ENCODE measurements at places on chromosomes 3 and 15.

GRCh38 chr3:128548021-128548420 is 55.0 kb upstream of the GATA2 start:
- no peak for DNase-seq

DNA sequence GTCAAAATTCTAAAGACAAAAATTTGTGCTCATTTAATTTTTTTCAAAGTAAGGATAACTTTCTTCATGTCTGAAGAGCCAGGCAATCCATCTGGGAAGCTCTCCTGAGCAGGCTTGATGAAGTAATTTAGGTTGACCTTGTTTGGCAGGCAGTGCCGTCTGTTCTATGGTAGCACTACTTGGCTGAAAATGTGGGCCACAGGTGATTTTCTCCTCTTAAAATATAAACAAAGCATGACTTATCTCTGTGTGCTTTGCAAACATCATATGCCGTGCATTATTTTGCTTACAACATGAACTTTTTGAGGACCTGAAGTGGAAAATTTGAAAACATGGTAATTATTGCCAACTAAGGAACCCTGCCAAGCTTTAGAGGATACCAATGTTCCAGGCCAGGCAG is 143.2 kb downstream of the RAP2B start:
- DNase-seq, result no peak

DNA sequence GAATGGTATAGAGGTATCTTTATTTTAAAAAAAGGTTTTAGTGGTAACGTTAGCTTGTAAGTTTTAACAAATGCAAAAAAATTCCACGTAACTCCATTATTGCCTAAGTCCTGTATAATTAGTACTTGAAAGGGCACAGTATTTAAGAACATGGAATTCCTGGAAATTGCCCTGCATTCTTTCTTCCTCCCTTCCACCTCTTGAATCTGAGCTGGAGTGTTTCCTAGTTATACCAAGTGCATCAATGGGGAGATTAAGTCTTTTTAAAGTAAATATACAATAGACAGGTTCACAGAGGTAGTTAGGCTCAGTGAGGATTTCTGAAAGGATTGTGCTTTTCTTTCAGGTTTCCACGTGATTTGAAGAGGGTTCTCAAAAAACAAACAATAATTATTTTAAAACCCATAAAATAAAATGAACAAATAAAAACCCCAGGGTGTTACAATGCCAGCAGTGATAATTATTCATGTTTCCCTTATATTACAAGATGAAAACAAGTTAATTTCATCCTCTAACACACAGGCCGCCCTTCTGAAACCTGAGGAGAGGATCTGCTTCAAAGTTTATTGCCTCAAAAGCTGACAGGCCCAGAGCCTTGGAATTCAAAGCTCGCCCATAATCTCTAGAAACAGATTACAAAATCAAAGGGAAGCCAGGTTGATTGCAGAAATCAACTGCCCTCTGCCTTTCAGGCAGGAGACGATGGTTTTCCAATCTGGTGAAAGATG is 128.8 kb upstream of the LMOD3 start:
- DNase-seq, result no peak

DNA sequence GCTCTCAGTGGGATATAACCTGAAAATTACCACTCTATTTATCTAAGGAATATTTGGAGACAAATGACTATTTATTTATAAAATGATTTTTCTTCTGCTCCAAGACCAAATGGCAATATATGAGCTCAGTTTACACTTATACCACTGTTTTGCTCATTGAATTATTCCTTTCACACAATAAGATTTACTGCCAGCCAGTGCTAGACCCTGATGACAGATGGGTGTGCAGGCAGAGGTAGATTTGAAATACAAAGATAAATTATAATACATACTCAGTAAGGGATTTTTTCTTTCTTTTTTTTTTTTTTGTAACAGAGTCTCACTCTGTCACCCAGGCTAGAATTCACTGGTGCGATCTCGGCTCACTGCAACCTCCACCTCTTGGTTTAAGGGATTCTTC is 980.3 kb downstream of the EPHA3 start:
- no peak for DNase-seq

DNA sequence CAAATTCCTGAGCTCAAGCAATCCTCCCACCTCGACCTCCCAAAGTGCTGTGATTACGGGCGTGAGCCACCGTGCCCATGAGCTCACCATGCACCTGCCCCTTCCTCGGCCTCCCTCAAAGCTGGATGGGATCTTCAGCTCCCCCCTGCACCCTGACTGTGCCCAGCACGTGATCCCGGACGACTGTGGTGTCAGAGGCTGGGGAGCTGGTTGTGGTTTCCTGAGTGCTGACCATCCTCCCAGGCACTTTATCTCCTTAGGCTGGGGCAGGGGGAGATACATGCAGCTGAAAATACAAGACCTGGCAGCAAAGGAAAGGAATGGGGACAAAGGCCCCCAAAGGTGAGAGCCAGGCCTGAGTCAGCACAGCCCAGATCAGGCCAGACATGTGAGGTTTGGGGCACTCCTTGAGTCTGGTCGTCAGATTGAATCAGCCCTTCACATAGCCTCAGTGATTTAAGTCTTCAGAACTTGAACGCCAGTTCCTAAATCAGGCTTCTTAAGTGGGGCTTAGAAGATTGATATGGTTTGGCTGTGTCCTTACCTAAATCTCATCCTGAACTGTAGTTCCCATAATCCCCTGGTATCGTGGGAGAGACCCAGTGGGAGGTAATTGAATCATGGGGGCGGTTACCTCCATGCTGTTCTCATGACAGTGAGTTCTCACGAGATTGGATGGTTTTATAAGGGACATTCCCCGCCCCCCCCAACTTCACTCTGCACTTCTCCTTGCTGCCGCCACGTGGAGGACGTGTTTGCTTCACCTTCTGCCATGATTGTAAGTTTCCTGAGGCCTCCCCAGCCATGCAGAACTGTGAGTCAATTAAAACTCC is 35.8 kb downstream of the PRKCD start:
- no peak for DNase-seq

GRCh38 chr3:119973018-119973646 is 121.1 kb downstream of the GSK3B start:
- no peak for DNase-seq

- no peak for DNase-seq
Observed at GRCh38 chr15:49693498-49693897, 72.7 kb downstream of the DTWD1 start.

DNA sequence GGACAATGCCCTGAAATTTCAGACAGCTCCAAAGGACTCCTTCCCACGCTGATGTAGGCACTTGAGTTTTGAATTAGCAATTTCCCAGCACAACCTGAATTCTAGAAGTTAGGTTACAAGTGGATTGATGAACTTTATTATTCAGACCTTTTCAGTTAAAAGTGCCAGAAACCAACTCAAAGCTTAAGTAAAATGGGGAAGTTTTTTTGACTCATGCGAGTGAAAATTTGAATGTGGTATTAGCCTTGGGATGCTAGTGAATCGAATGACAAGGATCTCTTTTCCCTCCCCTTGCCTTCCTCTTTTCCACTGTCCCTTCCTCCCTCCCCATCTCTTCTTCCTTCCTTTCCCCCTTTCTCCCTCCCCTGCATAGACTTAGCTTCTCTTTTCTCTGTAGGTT is 295.1 kb upstream of the PROK2 start:
- DNase-seq, result no peak

DNA sequence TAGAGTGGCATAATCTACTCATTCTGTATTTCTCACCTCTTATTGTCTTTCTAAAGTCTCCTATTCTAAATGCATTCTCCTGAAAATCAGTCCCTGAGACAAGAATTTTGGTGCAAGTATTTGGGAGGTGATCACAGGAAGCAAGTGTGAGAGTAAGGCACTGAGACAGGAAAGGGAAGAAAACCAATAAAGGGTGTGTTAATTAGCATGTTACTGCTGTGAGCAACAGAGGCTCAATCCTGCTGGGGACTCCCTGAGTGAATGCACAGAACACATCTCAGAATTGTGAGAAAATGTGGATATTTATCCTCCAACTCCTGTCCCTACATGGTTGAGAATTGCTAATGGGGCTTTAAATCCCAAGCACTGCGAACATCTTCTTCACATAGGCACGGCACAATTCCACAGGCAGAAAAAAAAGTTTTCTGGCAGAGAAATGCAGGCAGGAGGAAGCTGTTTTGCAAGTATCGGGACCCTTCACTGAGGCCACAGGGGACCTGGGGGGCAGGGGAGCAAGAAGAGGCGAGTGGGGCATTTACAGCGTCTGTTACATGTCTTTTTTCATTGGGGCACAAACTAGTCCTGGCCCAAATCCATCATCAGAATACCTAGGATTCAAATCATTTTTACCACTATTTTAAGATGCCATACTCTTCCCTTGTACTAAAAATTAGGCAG is 27.2 kb upstream of the STT3B start:
- DNase-seq, result no peak

- no peak for DNase-seq
Observed at GRCh38 chr3:128273109-128273840, 120.0 kb downstream of the EEFSEC start.

- DNase-seq, result no peak
Observed at GRCh38 chr15:90141646-90142045, 39.4 kb upstream of the IDH2 start.

GRCh38 chr3:47377186-47377585 is 3.6 kb upstream of the PTPN23 start:
- DNase-seq, result no peak

DNA sequence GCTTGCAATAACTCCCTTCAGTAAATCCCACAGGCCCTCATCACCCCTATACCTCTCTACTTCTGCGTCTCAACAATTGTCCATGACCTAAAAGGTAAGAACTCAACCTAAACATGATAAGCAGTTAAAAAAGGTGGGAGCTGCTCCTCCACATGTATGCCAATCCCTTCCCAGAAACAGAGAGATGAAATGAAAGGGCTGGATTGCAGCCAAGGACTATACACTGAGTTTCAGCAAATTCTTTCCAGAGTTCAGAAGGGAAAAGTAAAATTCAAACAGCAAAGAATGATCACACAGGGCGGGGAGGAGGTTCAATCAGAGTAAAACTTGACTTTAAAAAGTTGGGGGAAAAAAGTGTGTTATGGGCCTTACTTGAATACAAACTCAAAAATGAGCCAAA is 27.5 kb downstream of the PLOD2 start:
- DNase-seq, result no peak

- DNase-seq, result no peak
Observed at GRCh38 chr3:13886593-13887129, 6.8 kb upstream of the WNT7A start.

GRCh38 chr3:192890347-192891335 is 27.0 kb downstream of the MB21D2 start:
- no peak for DNase-seq

DNA sequence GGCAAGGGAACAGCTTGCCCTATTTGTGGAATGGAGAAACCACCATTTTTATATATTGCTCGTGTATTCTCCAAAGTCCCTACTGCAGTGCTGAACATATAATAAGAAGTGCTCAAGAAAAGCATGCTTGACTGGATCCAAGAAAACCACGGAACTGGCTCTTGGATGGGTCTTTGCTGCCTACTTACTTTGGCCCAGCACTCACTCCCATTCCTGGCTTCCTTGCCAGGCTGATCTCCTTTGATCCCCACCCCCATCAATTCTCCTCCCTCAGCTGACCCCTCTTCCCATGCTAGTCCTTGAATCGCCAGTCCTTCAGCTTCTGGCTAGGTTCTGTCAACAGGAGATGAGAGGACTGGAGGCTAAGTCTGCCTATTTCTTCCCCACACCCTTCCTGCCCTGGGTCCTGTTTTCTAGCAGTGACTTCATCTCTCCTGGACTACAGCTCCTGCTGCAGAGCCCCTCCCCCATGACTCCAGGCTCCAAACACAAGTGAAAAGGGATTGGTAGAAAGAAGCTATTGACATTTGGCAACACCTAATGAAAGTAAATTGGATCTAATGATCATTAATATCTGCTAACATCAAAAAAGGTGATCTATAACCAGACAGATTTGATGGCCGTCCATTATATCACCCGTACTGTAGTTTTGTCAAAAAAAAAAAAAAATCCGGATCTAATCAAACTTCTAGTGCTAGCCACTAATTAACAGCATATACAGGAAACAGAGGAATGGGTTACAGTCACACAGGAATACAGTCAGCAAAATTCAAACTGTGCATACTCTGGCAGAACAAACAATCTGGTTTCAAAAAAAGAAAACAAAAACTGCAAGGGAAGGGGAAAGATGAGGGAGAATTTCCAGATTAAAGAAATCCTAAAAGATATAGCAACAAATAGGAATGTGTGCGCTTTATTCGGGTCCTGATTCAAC is 7.8 kb downstream of the FAM240A start:
- DNase-seq, result no peak

GRCh38 chr15:55468321-55468720 is 39.7 kb downstream of the DNAAF4 start:
- DNase-seq, result no peak

- no peak for DNase-seq
Observed at GRCh38 chr3:120081719-120082118, 12.5 kb downstream of the GSK3B start.

DNA sequence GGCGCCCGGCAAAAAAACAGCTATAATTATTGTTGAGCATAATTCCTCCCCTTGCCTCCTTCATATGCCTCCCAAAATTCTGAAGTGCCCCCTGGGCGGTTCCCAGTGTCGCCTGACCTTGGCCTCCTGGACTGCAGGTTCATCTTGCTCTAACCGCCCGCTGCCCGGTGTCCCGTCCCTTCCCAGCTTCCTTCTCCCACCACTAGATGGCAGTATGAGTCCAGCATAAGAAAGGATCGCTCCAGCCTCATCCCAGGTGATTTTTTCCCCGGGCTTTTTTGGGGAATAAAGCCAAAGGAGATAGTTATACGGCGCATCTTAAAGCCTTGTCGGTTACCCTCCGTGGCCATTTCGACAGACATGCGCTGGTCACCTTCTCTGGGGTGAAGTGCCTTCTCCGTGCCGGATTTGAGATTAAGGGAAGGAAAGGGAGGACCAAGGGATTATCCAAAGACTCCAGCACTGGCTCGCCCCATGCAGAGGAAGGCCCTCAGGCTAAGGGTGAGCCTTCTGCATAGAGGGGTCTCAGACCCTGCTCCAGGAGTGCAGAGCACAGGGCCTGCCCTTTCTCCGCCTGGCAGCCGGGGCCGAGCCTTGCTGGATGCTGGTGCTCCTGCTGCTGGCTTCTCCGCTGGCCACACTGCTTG is 45.8 kb upstream of the TRA2B start:
- DNase-seq, result peak; percentile 87

GRCh38 chr3:126287536-126288241 is 69.5 kb downstream of the KLF15 start:
- DNase-seq, result no peak

- DNase-seq, result peak; percentile 91
Observed at GRCh38 chr3:15268033-15268631, 62.1 kb downstream of the CAPN7 start.

DNA sequence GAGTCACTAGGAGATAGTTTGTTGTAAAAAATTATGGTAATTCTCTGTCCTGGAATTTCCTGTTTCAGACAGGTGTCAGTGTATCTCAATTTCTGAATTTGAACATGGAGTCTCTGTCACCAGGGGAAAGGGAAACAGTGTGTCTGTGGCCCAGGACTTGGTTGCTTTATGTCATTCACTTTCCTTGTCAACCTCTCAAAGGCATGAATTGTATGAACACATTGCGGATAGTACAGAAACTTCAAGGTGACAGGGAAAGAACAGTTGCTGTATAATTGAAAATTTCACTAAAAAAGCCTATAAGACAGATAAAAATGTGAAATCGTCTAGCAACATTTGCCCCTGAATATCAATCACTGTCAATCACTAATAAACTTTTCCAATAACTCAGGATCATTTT is 175.0 kb upstream of the DPH6 start:
- DNase-seq, result no peak
